Omental fat pad (tissue), 4 donors: ENCODE measurements at places on chromosomes 1 and 21. TPM values are rescaled to one million over a fixed set of nuclear protein-coding genes. Genes with fewer than 3 reads are reported as not detected.

- DNase-seq, result no peak
Observed at GRCh38 chr1:109083923-109084322, 6.6 kb upstream of the TMEM167B start.

Gene PGLYRP3
- not detected for total RNA-seq

GRCh38 chr1:3271866-3272265, 182.6 kb upstream of the ARHGEF16 start:
- no peak for DNase-seq

- no peak for DNase-seq
Observed at GRCh38 chr1:76250271-76250670, 175.7 kb downstream of the ST6GALNAC3 start.

GRCh38 chr1:32341971-32342370, 5.9 kb upstream of the MARCKSL1 start:
- DNase-seq, result no peak

GRCh38 chr1:86865973-86866637, 47.8 kb downstream of the SELENOF start:
- DNase-seq, result no peak

GRCh38 chr1:228846952-228847351, 111.7 kb downstream of the RHOU start:
- DNase-seq, result no peak

Gene NECTIN4
- not detected for total RNA-seq

Gene LRRC3
- total RNA-seq, result 1.4 TPM

DNA sequence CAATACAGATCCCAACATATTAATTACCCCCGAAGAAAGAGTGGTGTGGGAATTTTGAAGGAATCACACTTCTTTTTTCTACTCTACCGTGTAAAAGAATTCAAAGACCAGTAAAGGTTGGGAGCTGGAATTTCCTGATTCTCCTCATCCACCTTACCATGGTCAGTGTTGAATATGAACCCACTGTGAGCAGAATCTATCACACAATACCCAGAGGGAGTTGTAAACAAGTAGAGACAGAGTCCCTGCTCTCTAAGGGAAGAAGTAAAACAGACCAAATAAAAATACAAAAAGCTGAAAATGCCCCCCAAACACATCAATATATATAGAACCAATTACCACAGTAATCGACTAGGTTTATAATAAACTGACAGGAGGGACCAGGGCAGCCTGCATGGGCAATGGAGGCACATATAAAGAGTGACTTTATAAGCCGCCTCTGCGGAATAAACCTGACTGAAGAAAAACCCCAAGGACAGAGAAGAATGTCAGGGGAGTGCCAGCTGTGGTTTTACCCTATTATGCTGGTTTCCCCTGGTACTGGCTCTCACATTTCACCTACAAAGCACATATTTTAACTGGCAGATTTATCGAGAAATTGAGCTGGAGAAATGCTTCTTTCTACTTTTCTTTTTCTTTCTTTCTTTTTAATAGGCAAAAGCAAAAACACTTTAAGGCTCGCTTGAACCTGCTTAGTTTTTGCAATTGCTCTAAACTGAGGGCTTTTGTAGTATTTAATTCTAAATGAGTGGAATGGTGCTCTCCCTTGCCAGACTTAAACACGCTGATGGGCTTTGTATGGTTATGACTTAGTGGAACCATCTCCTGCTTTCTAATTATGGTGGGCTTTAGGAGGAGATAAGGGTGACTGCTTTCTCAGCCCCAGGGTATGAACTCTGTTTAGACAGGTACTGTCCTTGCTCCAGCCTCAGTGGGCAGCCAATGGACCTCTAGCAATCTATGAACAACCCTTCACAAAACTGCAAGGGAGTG, 244.8 kb downstream of the ASTN1 start:
- no peak for DNase-seq

DNA sequence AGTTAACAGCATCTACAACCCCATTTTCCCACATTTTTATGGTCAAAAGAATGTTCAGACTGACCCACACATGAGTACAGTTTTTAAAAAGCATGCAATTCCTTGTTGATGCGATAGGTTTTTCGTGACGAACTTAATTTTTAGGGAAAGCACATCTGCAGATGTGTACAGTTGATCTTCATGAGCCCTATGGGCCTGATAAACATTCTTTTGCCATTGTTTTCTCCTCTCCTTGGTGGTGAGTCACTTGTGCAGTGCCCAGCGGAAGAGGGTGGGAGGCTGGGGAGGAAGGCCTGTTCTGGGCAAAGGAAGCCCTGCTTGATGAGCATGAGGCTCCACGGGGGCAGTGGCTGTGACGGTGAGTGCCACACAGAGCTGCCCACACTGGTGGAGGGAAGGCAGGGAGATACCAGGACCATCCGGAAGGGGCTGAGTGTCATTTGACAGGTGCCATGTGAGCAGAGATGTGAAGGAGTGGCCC, 5.3 kb downstream of the ARF1 start:
- no peak for DNase-seq

DNA sequence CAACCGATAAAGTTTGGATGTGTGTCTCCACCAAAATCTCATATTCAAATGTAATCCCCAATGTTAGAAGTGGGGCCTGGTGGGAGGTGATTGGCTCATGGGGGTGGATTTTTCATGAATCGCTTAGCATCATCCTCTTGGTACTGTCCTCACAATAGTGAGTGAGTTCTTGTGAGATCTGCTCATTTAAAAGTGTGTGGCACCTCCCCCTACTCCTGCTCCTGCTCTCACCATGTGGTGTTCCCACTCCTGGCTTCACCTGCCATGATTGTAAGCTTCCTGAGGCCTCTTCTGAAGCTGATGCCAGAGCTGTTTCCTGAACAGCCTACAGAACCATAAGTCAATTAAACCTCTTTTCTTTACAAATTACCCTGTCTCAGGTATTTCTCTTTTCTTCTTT, 28.2 kb upstream of the PRDX6 start:
- DNase-seq, result no peak

Gene GBP6
- total RNA-seq, result not detected

DNA sequence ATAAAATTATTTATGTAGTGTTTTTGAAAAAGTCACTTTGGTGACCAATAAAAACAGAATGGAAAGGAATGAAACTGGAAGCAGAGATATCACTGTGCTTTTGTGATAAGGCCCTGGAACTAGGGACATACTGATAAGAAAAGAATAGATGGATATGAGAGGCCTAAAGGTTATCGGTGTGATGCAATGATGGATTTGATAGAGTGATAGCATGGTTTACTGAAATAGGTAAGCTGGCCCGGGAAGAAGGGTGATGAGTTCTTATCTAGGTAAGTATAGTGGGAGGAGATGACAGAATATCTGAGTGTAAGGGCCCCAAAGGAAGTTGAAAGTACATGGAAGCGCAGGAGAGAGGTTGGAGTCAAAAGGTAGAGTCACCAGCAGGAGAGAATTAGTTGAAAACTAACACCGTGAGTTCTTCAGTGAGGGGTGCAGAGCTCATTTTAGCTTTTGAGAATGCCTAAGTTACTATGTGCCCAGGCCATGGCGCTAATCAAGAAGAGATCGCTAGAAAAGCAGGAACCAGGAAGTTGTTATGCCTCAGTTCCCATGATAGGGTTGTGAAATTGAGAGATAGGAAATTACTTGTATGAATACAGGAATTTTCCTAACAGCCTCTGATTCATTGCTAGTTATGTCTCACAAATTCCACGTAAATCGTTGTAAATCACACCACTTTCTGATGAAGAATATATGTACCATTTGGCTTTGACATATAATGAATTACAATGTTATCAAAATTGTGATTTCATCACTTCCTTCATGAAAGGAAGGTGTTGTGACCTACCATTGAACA, 115.3 kb downstream of the PLA2G4A start:
- DNase-seq, result no peak

Gene BTBD19
- total RNA-seq, result 8.2 TPM

DNA sequence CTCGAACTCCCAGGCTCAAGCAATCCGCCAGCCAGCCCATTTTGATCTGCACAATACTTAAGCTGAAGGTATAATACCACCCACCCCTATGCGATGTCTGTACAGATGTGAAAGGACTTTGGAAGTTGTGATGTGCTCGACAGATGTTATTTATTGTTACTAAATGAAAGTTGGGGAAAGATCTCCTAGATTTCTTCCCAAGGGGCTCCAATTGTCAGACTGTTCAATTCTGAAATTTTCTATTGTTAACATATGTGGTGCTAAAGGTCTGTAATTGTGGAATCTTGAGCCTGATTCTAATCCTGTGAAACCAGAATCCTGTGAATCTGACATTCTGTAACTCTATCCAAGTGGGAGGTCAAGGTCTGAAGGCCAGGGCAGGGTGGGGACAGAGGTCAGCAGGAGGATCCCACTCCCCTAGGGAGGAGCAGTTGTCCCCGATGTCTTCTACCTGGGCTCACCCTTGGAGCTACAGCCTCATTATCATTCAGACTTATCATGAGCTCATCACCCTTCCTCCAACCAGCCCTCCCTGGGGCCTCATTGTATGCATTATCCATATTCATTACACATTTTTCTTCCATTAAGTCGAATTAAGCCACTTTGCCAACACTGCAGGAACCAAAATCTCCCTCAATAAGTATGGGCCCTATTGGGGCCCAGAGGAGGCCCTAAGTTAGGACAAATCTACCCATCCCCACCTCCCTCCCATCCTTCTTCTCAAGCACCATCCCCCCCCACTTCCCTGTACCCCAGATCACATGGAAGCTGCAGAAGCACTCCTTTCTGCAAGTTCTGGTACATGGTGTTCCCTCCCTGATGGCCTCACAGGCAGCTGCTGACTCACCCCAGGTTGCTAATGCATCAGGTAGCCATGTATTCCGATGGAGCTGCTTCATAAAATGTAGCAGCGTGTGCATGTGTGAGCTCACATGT, 32.3 kb downstream of the SHISAL2A start:
- DNase-seq, result no peak

GRCh38 chr1:248857201-248857600, 1.7 kb downstream of the ZNF692 start:
- DNase-seq, result no peak

DNA sequence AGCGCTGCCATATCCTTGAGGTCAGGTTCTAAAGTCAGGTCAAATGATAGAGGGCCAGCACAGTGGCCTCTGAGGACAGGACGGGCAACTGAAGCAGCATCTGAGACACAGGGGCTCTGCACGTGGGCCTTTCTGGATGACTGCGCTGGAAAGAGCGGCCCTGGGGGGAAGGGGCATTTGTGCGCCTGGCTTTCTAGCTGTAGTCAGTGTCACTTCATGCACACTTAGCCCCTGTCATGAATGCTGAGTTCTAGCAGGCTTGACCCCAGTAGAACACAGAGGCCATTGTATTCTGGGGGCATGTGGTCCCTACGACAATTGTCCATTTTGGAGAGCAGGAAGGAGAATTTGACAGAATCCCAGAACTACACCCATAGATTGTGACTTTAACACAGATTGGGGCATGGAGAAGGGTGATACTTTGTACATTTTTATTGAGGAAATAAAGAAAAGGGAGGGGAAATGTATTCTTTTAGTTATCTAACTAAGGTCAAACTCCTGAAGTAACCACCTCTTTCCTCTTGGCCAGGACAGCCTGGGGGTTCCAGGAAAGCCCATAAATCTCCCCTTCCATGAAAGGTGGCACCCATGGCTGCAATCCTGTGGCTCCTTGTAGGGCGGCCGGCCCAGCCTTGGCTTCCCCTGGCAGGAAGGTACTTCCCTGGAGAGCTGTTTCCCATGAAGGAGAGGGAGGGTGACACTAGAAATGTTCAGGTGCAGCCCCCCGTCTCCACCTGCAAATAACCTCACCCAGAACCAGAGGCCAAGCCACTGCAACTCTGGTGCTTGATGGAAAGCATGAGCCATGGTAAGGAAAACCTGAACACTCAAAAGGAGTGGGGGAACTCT, 34.4 kb downstream of the NTPCR start:
- no peak for DNase-seq

Gene XCL2
- not detected for total RNA-seq

DNA sequence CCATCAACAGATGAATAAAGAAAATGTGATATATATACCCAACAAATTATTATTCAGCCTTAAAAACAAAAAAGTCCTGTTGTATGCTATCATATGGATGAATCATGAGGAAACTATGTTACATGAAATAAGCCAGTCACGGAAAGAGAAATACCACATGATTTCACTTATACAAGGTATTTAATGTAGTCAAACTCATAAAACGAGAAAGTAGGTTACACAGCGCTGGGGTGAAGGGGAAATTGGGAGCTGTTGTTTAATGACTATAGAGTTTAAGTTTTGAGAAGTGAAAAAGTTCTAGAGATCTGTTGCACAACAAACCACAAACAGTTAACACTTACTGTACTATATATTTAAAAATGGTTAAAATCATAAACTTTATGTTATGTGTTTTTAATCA, 58.5 kb downstream of the SLC25A24 start:
- DNase-seq, result no peak

DNA sequence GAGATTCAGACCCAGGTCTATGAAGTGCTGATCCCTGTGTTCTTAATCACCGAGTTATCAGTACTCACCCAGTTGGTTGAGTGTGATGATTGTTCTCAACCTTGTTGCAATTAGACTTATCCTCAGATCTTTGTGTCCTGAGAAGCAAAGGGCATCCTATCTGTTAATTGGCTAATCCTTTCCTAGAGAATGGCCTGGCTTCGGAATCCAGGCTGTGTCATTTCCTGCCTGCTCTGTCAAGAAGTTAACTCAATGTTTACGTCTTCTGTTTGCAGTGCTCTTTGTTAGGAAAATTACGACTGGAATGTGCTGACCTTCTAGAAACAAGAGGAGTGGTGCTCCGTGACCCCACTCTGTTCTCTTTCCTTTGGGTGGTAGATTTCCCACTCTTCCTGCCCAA, 14.7 kb downstream of the GAS5 start:
- no peak for DNase-seq

- no peak for DNase-seq
Observed at GRCh38 chr21:41928621-41929220, 25.1 kb downstream of the C2CD2 start.

DNA sequence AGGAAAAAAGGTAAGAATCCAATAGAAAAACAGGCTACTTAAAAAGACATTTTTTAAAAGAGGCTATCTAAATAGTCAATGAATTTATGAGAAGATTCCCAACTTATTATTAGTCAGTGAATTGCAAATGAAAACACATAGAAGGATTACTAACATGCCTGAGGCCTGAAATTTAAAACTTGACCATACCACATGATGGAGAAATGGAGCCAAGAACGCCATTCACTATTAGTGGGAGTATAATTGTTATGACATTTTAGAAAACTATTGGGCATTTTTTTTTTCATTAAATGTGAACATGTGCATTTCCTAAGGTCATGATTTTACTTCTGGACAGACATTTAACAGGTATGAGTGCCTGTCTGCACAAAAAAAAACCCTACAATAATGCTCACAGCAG, 24.8 kb upstream of the OR2B11 start:
- DNase-seq, result no peak

Gene PLXNA2
- 45.6 TPM for total RNA-seq

Gene OR2T6
- not detected for total RNA-seq

- no peak for DNase-seq
Observed at GRCh38 chr1:230787471-230787870, 40.3 kb downstream of the CAPN9 start.

GRCh38 chr1:17611991-17612390, 72.5 kb downstream of the ARHGEF10L start:
- no peak for DNase-seq

GRCh38 chr1:245278846-245279245, 124.1 kb downstream of the KIF26B start:
- DNase-seq, result no peak

Gene FAM167B
- total RNA-seq, result 4.3 TPM

Gene NME7
- 9.5 TPM for total RNA-seq

- DNase-seq, result no peak
Observed at GRCh38 chr1:227892489-227893299, 55.0 kb downstream of the WNT9A start.

Gene TAL1
- total RNA-seq, result 2.8 TPM
